Activated CD8-positive, alpha-beta T cell treated with anti-CD3 and anti-CD28 coated beads for 36 hours (primary cell): ENCODE measurements at places on chromosomes 1 and 21.

GRCh38 chr1:11046625-11047365 is at the start of gene MASP2:
Gene MASP2, minus strand, starts transcription at chr1:11047239. Its CDS starts 32 bp downstream, at chr1:11047207.
- H3K4me1 ChIP-seq: no peaks in the 10 kb centered on the region
- no peaks in the 10 kb centered on the region for H3K36me3 ChIP-seq
- no peaks in the 10 kb centered on the region for H3K27me3 ChIP-seq

DNA sequence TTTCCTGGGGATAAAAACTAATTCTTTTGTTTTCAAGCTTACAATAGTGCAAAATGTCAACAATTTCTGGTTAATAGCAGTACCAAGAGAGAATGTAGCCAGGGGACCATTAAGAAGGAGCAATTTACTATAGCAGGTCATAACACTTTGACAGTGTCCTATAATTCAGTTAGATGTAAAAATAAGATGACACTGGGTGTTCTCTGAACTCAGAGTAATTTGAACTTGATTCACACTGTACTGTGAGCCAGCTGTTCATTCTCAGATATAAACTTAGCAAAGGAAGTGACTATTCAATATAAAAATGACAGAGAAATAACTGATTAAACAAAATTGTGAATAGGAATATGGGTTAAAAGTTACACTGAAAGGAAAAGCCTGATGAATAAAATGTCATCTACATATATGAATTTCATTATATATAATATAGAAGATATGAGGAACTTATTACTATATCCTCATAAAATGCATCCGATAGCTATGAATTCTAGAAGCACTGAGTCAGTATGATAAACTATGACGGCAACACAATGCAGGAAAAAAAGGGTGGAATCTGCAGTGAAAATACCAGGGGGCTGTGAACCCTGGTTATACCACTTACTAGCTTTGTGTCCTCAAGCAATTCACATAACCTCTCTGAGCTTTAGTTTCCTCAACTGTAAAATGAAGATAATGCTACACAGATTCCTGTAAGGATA is 135.9 kb downstream of the ACBD6 start:
- no peak overlapping the region for H3K27ac ChIP-seq
- DNase-seq: no peak
- no peak overlapping the region for H3K4me3 ChIP-seq

GRCh38 chr1:116151739-116152576 is 40.8 kb downstream of the MAB21L3 start:
- H3K27me3 ChIP-seq: no peaks in the 10 kb centered on the region

DNA sequence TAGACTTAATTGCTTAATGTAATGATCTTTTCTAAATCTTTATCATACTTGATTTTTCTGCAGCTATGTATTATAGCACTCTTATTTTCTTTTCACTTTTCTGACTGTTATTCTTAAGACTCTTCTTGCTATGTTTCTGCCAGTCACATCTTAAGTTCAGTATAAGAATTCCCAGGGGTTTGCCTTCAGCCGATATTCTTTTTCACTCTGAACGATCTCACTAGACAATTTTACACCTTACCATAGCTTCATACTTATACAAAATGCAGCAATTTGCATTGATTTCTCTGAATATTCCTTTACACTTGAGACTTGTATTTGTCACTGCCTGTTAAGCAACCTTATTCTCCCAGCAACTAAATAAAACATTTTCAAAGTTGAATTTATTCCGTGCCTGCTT is 242.5 kb upstream of the OLFM3 start:
- no peak overlapping the region for H3K4me3 ChIP-seq
- no peaks in the 10 kb centered on the region for H3K36me3 ChIP-seq
- H3K4me1 ChIP-seq: no peaks in the 10 kb centered on the region
- no peak overlapping the region for H3K27ac ChIP-seq
- H3K27me3 ChIP-seq: no peaks in the 10 kb centered on the region
- DNase-seq: no peak

DNA sequence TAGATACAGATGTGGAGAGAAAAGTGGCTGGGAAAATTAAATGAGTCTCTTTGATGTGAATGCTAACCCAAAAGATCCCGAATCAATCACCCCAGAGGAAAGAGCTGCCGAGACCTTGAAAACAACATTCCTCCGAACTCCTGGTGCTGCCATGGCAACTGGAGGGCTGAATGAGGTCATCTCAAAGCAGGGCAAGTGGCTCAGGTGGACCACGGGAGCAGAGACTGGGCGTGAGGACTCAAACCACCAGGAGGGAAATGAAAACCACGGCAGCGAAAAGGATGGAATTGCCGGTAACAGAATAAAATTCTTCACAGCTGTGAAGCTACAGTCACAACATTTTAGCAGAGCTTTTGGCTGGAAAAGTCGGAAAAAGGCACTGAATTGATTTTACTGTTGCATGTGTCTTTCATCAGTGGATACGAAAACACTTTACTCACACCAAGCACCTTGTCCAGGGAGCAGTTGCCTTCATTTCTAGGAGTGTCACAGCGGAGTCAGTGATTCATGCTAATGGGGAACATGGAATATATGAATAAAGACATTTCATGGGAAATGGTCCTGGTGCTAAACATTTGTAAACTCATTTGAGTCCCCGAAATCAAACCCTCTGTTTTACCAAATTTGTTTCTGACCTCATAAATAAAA is 23.2 kb upstream of the BECN2 start:
- peaks cover 3% of the 10 kb centered on the region for H3K27me3 ChIP-seq
- no peaks in the 10 kb centered on the region for H3K36me3 ChIP-seq
- no peak overlapping the region for H3K4me3 ChIP-seq
- H3K27ac ChIP-seq: no peak overlapping the region
